ENCODE measurements at places on chromosomes 4 and X.

DNA sequence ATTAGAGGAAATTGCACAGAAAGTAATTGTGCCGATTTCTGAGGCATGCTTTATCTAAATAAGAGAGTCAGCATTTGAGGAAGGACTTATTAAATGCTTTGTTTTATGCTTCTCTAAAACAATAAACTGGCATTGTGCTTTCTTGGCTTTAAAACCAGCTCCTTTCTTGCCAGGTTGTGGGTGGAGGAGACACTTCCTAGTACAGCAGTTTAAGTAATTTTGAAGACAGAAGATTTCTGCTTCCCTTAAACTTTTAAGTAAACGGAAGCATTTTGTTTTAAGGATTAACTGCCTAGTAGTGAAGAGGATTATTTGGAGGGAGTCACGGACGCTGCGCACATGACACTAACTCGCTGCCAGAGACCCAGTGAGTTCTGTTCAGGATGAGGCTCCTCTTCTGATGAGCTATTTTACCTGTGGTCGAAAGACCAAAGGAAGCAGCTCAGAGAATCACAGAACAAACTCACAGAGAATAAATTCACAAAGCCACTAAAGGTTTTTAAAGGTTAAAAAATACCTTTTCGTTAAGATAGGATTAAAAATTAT is 169.5 kb downstream of the TLL1 start:
- DNase-seq: no peak

DNA sequence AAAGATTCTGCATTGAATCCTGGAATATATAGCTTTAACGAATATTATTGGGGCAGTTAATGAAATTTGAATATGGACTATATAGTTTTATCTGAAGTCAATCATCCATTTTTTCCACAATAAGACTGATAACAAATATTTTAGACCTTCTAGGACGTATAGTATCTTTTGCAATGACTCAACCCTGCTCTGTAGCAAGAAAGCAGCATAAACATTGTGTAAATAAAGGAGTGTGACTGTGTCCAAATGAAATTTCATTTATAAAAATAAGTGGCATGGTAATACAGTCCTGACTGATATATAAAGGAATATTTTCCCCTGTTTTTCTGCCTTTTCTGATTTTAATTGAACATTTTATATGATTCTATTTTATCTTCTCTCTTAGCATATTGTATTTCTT is 947.7 kb upstream of the SLIT2 start:
- peak; percentile 40 for DNase-seq

DNA sequence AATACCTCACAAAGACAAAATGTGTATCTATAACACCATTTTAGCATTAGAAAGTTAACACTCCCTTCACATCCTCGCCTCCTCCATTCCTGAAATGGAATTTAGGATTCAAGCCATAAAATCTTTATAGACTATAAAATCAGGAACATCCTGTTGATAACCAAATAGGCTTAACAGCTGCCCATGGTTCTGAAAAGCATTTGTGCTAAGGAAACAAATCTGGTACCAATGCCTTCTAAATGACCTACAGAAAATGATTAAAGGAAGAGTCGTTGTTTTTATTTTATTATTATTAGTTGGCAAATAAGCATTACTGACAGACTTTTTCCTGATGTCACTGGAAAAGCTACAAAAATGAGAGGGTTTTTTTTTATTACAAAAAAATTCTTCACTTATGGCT is 79.8 kb downstream of the PAPSS1 start:
- peak; percentile 58 for DNase-seq

GRCh38 chr4:78297116-78297800 is 240.1 kb downstream of the FRAS1 start:
- peak; percentile 56 for DNase-seq

- DNase-seq: peak; percentile 53
Measured at GRCh38 chrX:103211012-103211715, 3.7 kb upstream of the BEX4 start.

DNA sequence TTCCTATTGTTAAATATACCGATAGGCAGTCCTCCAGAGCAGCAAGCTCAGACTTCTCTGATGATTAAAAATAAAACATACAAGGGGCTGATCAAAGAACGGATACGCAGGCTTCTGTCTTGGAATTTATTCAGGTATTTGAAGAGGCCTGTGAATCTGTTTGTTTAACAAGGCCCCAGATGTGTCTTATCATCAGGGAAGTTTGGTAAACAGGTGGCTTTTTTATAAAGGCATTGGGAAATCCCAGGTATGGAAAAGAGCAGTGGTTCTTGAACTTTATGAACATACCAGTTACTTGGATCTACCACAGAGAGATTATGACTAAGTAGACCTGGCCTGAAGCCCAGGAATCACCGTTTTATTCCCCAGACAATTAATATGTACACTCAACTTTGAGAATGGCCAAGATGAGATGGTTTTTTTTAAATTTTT is 47.9 kb downstream of the SOWAHB start:
- peak; percentile 97 for DNase-seq

DNA sequence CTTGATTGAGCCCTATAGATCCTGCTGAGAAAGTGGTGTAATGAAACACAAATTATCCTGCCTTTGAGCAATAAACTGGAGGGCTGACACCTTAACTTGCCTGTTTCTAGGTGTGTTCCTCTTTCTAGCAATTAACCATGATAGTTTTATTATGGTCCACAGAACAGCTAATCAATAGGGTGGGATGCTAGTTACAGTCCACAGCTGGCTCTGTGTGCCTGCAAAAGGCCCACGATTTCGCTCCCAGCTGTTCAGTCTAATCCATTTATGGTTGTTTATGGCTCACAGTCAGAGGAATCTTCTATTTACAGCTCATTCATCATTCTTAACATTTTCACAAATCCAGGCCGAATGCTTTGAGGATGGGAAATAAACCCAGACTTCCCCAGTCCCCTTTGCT is 674.9 kb downstream of the SMARCA1 start:
- DNase-seq: no peak

GRCh38 chr4:54593795-54594322 is 63.9 kb upstream of the KIT start:
- no peak for DNase-seq

- peak; percentile 37 for DNase-seq
Measured at GRCh38 chrX:68710870-68711576, 63.6 kb downstream of the STARD8 start.

GRCh38 chr4:117357437-117357836 is 272.1 kb upstream of the TRAM1L1 start:
- no peak for DNase-seq

DNA sequence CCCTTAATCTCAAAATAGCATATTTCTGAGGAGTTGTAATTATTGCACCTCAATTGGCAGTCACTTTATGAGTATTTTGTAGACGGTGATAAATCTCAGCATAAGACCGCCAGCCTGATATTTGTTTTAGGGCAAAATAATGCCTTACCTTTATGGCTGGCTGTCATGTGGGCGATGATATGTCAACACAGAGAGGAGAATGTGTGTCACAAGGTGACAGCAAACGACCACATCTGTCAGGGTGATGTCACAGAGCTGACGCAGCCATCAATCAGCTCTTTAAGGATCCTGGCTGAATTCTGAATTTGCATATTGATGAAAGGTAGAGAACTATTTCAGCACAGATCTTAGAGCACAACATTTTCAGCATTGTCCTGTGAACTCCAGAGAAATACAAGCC is 209.7 kb downstream of the CEP135 start:
- no peak for DNase-seq

DNA sequence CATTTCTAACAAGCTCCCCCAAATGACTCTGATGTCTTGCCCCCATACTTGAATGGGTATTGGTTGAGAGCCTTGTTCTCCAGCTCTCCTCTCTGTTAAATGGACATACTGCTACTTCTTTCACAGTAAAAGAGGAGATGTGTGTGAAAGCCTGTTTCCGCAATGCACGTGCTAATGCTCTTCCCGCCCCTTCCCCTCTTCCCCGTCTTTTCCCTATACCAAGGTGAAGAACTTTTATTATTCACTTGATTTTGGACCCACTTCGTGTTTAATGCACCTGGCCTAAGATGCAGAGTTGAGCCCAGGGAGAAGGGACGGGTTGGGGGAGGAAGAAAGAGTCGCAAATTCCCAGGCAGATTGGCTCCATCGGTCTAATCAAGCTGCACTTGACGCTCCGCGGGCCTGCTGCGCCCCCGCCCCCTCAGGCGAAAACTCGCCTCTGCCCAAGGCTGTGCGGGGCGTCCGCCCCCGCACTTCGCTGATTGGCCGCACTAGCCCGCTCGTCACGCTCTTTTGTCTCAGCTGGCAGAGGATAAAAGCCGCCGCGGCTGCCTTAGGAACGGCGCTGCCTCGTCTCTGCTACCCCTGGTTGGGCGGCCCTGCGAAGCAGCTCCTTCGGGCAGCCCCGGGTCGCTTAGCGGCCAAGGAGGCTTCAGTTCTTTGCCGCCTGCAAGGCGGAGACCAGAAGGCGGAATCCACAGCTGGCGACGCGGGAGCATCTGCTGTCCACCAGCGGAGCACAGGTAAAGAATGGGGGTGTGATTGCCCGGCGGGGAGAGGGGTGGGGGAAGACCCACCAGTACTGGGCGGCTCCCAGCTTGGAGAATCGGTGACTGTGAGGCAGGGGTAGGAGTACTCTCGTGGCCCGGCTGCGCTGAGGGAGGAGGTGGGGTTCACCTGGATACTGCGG is at the start of gene ZCCHC12:
ZCCHC12 (plus strand) TSS at position 562 of the 910 bp plus-strand sequence. CDS start 1,421 bp downstream, outside the sequence.
- DNase-seq: peak; percentile 36

DNA sequence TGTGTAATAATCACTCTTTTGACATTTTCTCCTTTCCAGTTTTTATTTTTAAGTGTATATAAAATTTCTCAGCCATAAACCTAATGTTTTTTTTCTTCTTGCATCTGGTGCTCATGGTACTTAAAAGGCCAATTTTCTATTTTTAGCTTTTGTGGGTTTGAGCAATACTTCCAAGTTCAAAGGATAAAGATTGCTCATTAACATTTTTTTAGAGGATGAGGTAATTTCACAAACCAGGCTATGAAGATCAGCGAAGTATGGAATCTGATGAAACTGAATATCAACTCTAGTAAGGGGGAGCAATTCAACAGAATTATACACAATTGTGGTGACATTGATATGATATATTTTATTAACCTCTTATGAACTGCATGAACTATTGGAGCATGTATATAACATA is 25.8 kb upstream of the KLHL34 start:
- peak; percentile 37 for DNase-seq

GRCh38 chrX:15382813-15383212 is 1.4 kb downstream of the VEGFD start:
- no peak for DNase-seq

- peak; percentile 54 for DNase-seq
Measured at GRCh38 chr4:138938366-138938690, 77.3 kb upstream of the NOCT start.

GRCh38 chrX:155778844-155779553 is 102.1 kb upstream of the VAMP7 start:
- DNase-seq: no peak

- no peak for DNase-seq
Measured at GRCh38 chr4:92334716-92335350, 31.1 kb downstream of the GRID2 start.

Data from fibroblast of villous mesenchyme (primary cell).